ENCODE measurements at places on chromosomes 3 and 15.
A peak's percentile ranks its signal among the peaks of the same experiment; 100 is the strongest.

GRCh38 chr3:29189328-29189727 is 91.5 kb upstream of the RBMS3 start:
- DNase-seq: no peak

DNA sequence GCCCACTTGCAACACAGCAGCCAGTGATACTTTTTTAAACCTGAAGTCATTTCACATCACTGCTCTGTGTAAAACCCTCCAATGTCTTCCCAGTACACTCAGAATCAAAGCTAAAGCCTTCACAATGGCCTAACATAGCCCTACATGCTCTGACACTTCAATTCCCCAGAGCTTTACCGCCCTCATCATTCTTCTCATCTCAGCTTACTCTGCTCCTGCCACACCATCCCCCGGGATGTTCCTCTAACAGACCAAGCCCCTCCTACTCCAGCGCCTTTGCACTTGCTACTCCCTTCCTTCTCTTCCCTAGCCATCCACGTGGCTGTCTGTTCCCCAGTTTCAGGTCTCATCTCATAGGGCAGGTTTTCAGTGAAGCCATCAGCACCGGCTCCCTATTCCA is 194.0 kb downstream of the SSR3 start:
- no peak for DNase-seq

DNA sequence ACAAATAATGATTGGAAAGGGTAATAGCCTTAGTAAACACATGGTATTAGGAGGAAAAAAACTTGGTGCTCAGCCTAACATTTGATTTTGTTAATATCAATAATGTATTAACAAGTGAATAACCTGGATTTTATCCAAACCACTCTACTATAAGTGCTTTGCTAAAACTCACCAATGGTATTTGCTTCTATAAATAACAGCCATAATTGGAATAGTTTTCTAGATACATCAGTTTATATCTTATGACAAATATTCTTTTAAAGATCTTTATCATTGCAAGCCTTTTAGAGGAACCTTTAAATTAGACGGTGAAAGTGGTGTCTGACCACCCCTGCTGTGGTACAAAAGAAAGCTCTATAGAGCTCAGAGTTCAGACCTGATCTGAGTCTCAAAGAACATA is 123.9 kb downstream of the SHOX2 start:
- DNase-seq: no peak

DNA sequence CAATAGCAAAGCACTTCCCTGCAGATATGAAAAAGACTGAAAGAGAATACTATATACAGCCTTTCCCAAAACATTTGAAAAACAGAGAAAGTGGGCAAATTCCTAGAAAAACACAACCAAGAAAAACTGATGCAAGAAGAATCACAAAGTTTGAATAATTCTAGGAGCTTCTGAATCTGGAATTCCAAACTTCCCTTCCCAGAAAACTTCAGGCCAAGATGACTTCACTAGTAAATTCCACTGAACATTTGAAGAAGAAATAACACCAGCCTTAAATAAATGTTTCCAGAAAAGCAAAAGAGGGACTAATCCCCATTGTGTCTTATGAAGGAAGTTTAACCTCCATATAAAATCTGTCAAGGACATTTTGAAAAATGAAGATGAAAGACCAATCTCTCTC is 15.8 kb upstream of the NSMCE3 start:
- DNase-seq: no peak

DNA sequence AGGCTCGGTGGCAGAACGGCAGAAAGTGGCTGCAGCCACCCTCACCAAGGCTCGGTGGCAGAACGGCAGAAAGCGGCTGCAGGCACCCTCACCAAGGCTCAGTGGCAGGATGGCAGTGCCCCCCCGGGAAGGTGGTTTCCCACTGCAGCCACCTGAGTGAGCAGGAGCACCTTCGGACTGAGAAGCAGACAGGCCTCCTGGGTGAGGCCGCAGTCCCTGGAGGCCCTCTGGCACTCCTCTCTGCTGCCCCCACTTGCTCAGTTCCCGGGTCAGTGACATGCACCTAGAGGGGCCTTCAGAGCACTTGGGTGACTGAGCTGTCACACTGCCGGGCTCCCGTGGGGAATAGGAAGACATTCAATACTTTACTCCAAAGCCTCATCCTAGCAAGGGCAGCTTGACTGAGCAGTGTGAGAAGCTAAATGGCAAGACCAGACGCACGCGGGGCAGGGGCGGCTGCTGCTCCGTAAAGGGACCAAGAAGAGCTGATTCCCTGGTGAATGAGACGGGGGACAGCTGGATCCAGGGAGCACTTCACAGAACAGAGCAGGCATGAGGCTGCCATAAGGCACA is 62.7 kb downstream of the PCSK6 start:
- no peak for DNase-seq

DNA sequence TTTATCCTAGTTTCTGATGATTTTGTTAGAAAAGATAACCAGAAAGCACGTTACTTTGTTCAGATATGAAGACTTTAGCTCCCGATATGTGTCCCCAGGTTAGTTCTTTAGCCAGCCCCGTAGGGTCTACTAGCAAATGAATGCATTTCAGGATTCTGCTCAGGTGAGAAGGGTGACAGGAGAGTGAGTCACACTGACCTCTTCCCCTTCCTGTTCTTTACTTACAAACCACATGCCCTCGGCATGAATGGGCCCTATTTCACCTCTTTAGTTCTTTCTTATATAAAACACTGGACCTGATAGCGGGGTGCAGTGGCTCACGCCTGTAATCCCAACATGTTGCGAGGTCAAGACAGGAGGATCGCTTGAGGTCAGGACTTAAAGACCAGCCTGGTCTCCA is 98.4 kb downstream of the SLC49A4 start:
- DNase-seq: no peak

- DNase-seq: peak; percentile 70
Measured at GRCh38 chr3:118817748-118818165, 216.9 kb downstream of the IGSF11 start.

DNA sequence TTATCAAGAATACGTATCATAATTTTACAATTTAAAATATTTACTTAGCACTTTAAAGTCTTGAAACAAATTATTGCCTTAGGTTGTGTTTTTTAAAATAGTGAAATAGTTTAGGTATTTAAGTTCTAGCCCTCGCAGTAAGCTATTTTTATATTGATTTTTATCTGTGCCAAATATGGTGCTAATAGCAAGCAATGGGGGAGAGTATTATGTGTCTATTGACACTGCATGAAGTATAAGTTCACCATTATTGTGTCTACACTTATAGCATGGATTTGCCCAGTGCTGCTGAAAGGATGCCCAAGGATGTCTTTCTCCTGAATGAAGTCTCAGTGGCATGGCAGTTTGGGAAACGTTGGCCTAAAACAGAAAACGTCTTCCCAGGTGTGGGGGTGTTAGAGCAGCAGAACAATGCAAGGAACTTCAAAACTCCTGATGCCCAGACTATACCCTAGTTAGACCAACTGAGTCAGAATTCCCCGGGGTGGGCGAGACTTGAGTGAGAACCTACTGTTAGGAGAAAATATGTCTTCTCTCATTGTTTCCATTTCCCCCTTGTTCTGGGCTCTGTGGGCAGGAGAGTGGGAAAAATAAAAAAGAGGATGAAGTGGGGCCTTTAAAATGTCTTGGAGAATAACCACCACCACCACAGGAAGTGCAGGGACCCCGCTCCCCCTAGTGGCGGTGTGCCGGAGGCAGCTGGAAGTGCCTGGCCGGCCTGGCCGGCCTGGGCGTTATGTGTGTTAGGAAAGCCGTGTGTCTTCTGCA is 104.2 kb upstream of the SLC7A14 start:
- peak; percentile 57 for DNase-seq

DNA sequence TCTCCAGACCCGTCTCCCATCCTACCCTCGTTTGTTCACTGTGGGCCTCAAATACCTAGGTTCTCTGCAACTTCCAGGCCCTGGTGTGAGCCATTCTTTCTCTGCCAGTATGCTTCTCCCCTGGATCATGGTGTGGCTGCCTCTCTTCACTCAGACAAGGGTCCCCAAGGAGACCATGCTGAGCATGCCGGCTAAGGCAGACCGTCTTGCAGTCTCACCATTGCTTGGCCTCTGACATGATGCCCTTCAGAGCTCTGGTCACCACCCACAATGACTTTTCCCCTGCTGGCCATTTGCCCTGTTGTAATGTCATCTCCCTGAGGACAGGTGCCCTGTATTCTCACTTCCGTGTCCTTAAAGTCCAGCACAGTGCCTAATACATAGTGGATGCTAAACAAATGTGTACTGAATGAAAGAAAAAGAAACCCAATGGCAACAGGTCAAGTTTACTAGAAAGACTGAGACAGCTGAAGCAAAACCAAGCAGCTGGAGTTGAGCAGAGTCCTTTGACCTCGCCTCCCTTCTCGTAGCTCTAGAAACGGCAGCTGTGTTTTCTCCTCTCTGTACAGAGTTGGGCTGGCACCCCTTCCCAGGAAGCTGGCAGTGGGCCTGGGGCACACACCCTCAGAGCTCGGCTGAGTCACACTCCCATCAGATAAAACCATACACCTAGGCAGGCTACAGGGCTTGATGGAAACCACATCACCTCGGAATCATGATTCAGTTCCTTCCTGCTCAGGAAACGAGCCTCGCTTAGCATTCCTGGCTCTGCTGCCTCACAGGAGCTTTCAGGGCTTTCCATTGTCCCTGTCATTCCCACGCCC is 8.6 kb downstream of the TLR9 start:
- no peak for DNase-seq

DNA sequence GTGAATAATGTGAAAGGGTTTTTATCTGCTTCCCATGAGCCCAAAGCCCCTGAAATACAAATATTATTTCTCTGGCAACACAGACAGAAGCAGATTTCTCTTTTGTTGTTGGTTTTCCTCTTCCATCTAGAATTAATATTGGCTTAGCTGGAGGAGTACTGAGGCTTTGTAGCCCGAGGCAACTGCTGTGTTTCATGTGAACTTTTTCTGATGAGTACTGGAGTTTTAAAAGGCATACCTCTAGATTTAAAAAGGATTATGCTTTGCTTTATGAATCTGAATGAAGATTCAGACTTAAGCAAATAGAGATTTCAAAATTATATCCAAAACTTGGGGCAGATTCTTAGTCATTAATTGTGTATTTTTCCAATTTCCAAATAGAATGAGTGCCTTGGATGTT is 50.9 kb downstream of the IQCH start:
- peak; percentile 6 for DNase-seq

GRCh38 chr3:77601823-77602415 is 562.0 kb downstream of the ROBO2 start:
- DNase-seq: no peak
